Activated T-cell treated with anti-CD3 and anti-CD28 coated beads, Interleukin-2, amount 50 U/mL, for 24 hours (primary cell): ENCODE measurements at places on chromosomes 7 and 10.

- no peaks in the 10 kb centered on the region for H3K4me1 ChIP-seq
- H3K36me3 ChIP-seq: no peaks in the 10 kb centered on the region
- DNase-seq: no peak
- peaks cover 17% of the 10 kb centered on the region for H3K27me3 ChIP-seq
Measured at GRCh38 chr10:76034353-76035205, 603.2 kb downstream of the LRMDA start.

DNA sequence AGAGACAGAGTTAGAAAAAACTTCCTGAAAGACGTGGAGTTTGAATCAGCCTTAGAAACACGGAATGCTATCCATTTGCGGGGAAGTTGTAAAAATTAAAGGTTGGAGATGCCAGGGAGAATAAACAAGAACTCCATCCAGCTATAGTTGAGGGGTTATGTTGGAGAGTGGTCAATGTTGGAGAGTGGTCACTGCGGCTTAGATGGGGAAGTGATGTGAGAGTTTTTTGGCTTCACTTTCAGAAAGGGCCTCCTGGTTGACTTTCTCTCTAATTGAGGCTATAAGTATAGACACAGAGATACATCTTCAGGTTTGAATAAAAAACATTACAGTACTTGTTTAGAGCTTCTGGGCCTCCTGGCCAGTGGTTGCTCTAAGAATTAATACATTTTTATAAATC is 675 bp downstream of the CC2D2B start:
- no peak overlapping the region for H3K27ac ChIP-seq
- DNase-seq: no peak
- peaks cover 16% of the 10 kb centered on the region for H3K4me1 ChIP-seq
- no peaks in the 10 kb centered on the region for H3K27me3 ChIP-seq

GRCh38 chr10:105702211-105702610 is 1061.1 kb downstream of the SORCS3 start:
- H3K27ac ChIP-seq: no peak overlapping the region
- H3K36me3 ChIP-seq: no peaks in the 10 kb centered on the region
- H3K27me3 ChIP-seq: no peaks in the 10 kb centered on the region

DNA sequence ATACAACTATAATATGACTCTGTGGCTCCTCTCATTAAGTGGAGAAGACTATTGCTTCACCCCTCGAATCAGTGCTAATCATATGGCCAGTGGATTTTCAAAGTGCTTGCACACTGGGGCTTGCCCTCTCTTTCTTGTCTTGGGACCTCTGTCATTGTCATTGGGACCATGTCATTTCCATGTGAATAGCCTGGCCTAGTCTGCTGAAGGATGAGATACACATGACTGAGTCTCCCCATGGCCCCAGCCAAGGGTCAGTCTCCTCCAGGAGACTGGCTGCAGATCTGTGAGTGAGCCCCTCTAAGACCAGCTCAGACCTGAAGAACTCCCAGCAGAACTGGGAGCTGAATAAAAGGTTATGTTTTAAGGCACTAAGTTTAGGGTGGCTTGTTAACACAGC is 39.5 kb downstream of the PKD1L1 start:
- no peak for DNase-seq
- H3K4me3 ChIP-seq: no peak overlapping the region
- no peaks in the 10 kb centered on the region for H3K36me3 ChIP-seq
- no peaks in the 10 kb centered on the region for H3K4me1 ChIP-seq
- no peaks in the 10 kb centered on the region for H3K27me3 ChIP-seq

GRCh38 chr10:17101257-17101909 is 28.2 kb downstream of the CUBN start:
- H3K36me3 ChIP-seq: peaks cover 14% of the 10 kb centered on the region
- DNase-seq: no peak
- H3K4me1 ChIP-seq: peaks cover 3% of the 10 kb centered on the region
- no peaks in the 10 kb centered on the region for H3K27me3 ChIP-seq
- no peak overlapping the region for H3K4me3 ChIP-seq
- H3K27ac ChIP-seq: no peak overlapping the region

- no peak overlapping the region for H3K4me3 ChIP-seq
- no peaks in the 10 kb centered on the region for H3K36me3 ChIP-seq
- H3K27me3 ChIP-seq: peaks cover 4% of the 10 kb centered on the region
- H3K4me1 ChIP-seq: no peaks in the 10 kb centered on the region
- no peak for DNase-seq
- no peak overlapping the region for H3K27ac ChIP-seq
Measured at GRCh38 chr10:5583525-5584175, 58.9 kb downstream of the CALML3 start.

DNA sequence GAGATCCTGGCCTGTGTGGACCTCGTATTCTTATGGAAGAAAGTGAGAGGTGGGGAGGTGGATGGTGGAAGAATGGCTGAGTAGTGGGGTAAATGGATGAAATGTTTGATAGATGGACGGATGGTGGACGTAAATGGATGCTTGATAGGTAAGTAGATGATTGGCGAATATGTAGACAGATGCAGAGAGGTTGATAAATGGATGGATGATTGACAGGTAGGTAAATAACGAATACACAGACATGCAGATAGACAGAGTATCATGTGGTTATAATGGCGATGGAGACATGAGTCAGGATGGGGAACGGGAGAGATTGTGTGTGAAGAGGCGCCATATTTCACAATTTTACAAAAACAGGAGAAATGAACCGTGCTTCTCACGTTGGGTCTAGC is 219.5 kb downstream of the DIP2C start:
- no peaks in the 10 kb centered on the region for H3K36me3 ChIP-seq
- peak; percentile 22 for DNase-seq
- no peaks in the 10 kb centered on the region for H3K27me3 ChIP-seq
- peak overlapping the region; percentile 24 for H3K27ac ChIP-seq
- H3K4me3 ChIP-seq: no peak overlapping the region

DNA sequence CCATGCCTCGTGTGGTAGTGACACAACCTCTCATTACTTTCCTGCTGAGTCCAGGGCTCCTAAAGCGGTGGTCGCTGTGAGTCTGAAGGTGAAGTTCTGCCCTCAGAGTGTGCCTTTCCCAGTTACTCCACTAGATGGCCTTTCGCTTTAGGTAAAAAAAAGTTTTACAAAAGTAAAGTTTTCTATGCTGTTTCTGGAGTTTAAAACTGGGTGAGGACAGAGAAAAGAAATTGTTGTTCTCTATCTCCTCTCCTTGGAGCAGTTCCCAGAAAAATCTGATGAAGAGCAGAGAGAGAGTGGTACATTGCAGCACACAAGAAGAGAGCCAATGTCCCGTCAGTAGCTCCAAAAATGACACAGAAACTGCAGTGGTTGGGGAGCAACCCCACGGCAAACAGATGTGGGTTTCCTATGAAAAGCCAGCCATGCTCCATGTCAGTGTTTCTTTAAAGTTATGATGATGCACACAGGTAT is 257.1 kb downstream of the GLI3 start:
- no peak for DNase-seq
- no peaks in the 10 kb centered on the region for H3K36me3 ChIP-seq
- H3K4me3 ChIP-seq: no peak overlapping the region
- H3K27me3 ChIP-seq: peaks cover 13% of the 10 kb centered on the region
- H3K27ac ChIP-seq: no peak overlapping the region

GRCh38 chr10:18879284-18879683 is 169.3 kb upstream of the MALRD1 start:
- H3K4me1 ChIP-seq: no peaks in the 10 kb centered on the region
- no peaks in the 10 kb centered on the region for H3K27me3 ChIP-seq
- H3K36me3 ChIP-seq: no peaks in the 10 kb centered on the region
- no peak overlapping the region for H3K4me3 ChIP-seq

DNA sequence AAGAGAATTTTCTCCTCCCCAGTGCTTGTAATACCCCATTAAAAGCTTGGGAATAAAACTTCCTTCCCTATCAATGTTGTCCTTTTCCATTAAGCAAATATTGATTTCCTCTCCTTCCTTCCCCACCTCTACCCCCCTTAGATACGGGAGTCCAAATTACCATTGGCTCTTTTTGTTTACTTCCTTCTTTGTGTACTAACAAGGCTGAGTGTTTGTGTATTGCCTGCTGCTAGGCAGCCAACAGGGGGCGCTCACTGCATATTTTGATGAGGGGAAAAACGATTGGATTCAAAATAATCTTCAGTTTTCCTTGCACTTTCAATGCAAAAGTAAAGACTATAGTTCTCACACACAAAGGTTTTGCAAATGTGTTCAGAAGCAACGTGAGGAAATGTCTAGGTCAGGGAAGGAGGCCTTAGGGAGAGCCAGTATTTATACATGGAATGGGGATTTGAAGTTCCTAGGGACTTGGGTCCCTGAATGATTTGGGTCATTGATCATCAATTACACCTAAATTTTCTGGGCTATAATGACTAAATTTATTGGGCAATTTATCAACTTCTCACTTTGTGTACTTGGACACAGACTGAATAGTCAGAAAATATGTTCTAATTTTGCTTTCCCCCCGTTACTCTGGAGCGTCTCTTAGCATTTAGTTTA is 23.6 kb upstream of the VPS41 start:
- H3K27me3 ChIP-seq: peaks cover 2% of the 10 kb centered on the region
- H3K36me3 ChIP-seq: no peaks in the 10 kb centered on the region
- no peak overlapping the region for H3K27ac ChIP-seq
- no peak overlapping the region for H3K4me3 ChIP-seq

DNA sequence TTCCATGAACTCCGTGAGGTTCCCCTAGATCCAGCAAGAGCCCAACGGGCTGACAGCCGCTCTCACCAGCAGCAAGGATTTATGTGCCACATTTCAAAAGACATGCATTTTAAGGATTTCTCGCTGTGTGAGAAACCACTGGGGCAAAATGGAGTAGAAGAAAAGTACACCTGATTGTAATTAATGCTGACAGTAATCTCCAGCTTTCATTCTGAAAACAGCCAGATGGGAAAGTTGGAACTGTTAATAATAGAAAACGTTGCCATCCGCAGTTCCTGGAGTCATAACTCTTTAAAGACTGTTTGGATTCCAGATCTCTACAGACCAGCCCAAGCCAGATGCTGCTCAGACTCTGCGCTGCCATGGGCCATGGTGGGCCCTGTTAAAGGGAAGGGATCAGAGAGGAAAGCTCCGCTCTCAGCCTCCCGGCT is 216.9 kb upstream of the GLI3 start:
- H3K4me3 ChIP-seq: no peak overlapping the region
- no peak for DNase-seq
- no peak overlapping the region for H3K27ac ChIP-seq
- H3K36me3 ChIP-seq: no peaks in the 10 kb centered on the region

- H3K4me3 ChIP-seq: no peak overlapping the region
- H3K27ac ChIP-seq: no peak overlapping the region
- peaks cover 3% of the 10 kb centered on the region for H3K27me3 ChIP-seq
- H3K36me3 ChIP-seq: no peaks in the 10 kb centered on the region
- DNase-seq: no peak
Measured at GRCh38 chr10:71990706-71991269, 26.6 kb downstream of the CHST3 start.

GRCh38 chr10:48611133-48611532 is 6.3 kb upstream of the ARHGAP22 start:
- H3K36me3 ChIP-seq: no peaks in the 10 kb centered on the region
- H3K4me3 ChIP-seq: no peak overlapping the region
- H3K27me3 ChIP-seq: peaks cover 48% of the 10 kb centered on the region
- no peak overlapping the region for H3K27ac ChIP-seq

DNA sequence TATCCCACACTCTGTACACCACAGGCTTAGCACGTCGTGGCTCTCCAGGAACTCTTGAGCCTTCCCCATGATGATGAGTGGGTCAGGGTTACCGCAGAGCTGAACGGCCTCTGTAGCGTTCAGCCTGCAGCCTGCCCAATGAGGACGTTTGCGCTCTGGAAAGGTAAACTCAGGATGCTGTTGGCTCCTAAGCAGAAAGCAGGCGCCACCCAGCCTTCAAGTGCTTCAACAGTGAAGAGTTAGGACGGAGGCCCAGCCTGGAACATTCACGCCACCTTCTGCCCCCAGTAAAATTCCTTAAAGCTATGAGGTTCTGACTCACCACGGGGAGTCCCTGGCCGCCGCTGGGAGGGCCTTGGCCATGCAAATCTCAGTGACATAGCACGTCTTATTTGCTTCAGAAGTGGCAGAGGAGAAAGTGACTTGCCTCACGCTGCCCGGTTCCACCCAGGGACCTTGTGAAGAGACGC is 161.5 kb upstream of the SH2B2 start:
- H3K4me1 ChIP-seq: peaks cover 14% of the 10 kb centered on the region
- no peaks in the 10 kb centered on the region for H3K27me3 ChIP-seq
- DNase-seq: no peak
- no peak overlapping the region for H3K27ac ChIP-seq
- no peak overlapping the region for H3K4me3 ChIP-seq
